ENCODE measurements at places on chromosomes 6 and 20.

DNA sequence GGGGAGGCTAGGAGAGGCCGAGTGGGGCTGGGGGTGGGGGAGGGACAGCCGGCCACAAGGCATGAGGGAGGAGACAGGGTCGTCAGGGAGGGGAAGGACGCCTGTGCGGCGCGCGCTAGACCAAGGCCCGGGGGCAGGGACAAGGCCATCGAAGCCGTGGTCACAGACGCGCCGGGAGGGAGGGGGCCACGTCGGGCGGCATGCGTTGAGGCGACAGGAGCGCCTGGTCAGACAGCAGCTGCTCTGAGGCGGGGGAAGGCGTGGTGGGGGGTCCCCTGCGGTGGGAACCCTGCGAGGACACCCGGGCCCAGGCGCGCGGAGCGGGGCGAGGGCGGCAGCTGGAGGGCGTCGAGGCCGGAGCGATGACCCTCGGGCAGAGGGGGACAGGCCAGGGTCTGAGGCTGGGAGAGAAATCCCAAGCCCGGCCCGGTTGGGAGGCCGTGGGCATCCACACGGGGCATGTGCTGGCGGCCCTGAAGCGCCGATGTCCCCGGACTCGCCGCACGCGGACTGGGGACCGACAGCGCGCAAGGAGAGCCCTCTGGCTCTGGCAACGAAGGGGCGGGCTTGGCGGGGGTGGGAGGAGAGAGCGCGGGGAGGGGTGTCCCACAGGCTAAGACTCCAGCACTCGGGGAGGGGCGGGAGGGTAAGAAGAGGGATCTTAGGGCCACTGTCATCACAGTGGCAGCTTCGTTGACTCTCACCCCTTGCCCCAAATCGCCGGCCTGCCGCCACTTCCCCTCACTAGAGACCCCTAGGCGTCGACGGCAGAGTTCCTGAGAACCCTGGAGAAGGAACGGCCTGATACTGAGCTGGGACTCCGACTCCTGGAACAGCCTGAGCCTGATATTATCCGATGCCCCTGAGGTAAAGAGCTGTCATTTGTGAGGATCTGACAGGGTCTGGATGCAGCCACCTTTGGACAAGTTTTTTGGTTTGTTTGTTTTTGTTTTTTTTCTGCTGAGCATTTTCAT, 5.0 kb downstream of the TMEM239 start:
- H3K27ac ChIP-seq = no peak overlapping the region
- H3K36me3 ChIP-seq = no peaks in the 10 kb centered on the region
- no peak for DNase-seq
- H3K4me1 ChIP-seq = no peaks in the 10 kb centered on the region
- no peak overlapping the region for H3K4me3 ChIP-seq

DNA sequence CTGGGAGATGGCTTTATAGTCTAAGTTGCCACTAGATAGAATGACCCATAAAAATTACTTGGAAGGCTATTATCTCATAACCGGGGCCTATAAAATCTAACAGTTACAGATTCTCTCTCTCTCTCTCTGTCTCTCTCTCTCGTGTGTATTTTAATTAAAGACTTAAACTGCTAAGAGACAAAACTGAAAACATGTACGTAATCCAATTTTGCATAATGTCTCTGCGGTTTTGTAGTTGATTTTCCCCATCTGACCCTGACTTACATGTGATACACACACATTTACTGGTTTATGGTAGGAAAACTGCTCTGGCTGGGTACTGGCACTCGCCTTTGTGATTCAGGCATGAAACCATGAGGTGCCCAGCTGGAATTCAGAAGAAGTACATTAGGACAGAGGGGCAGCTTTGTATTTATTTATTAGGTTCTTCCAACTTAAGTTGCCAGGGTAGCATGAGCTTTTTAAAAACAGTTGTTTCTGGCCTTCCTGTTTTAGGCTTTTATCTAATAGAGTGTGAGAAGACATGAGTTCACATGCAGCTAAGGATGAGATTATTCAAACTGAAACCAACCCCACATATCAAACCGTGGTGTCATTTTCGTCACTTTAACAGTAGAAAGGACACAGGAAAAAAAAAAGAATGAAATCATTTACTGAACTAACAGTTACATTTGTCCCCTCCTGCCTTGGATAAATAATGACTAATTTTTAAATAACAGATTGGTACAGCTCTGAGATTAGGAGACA, 182.5 kb downstream of the GMPR start:
- H3K4me3 ChIP-seq = no peak overlapping the region
- no peak for DNase-seq
- H3K27me3 ChIP-seq = no peaks in the 10 kb centered on the region
- no peaks in the 10 kb centered on the region for H3K4me1 ChIP-seq
- no peaks in the 10 kb centered on the region for H3K36me3 ChIP-seq

DNA sequence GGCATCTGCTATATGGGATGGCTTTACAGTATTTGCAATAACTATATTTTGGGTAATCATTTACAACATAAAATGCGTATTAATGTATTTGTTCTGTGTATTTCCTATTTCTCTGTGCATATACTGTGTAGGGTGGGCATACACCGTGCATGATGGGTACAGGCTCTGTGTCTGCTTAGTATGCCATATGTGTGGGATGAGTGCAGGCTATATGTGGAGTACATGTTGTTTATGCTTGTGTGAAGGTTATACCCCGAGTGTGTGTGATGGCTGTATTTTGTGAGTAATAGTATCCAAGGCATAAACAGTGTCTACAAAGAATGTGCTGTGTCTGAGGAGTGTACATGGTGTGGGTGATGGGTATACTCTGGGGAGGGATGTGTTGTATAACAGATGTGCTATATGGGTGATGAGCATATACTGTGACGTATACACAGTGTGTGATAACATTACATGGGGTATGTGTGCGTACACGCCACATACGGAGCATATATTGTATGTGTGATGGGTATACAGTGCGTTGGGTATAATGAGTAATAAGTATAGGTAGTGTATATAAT, 52.7 kb downstream of the CPXM1 start:
- no peak overlapping the region for H3K4me3 ChIP-seq
- no peak for DNase-seq
- no peak overlapping the region for H3K27ac ChIP-seq
- peaks cover 19% of the 10 kb centered on the region for H3K4me1 ChIP-seq
- peaks cover 67% of the 10 kb centered on the region for H3K27me3 ChIP-seq

GRCh38 chr6:72286911-72287311, 335.0 kb upstream of the KCNQ5 start:
- H3K4me3 ChIP-seq = no peak overlapping the region
- no peaks in the 10 kb centered on the region for H3K27me3 ChIP-seq
- H3K4me1 ChIP-seq = no peaks in the 10 kb centered on the region

Data from Calu3 (cell line).